Stimulated activated CD4-positive, alpha-beta T cell treated with anti-CD3 and anti-CD28 coated beads, Interleukin-1b, Interleukin-23, amount 100 ng/mL, for 1 hour (primary cell): ENCODE measurements at places on chromosomes 2 and 18.

GRCh38 chr2:1824202-1824905 is 80.0 kb upstream of the PXDN start:
- DNase-seq, result no peak

DNA sequence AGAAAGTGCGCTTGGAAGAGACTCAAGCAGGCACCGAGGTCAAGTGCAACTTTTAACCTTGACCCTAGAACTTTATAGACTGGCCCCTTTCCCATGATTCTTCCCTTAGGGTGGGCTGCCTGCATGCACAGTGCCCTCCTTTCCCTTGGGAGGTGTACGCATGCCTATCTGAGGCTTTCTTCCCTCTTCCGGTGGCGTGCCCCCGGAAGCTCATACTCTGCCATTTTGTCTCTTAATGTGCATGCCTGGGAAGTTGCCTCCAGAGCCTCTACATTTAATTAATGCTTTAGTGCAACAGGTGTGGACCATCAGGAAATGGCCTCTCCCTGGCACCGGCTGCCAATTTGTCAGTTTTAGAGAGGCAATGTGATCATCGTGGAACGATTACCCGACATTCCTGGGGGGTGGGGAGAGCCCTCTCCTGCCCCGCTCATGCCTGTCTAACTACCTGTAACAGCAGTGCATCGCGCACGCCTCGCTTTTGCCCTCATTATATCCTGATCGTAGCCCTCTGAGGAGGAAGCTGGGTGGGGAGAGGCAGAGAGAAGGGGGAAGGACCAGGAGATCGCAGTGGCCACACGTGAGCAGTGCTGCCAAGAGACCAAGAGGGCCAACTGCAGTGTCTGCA is 194.8 kb downstream of the TFCP2L1 start:
- no peak for DNase-seq

GRCh38 chr2:10826026-10826425 is 13.4 kb upstream of the PDIA6 start:
- DNase-seq, result no peak

DNA sequence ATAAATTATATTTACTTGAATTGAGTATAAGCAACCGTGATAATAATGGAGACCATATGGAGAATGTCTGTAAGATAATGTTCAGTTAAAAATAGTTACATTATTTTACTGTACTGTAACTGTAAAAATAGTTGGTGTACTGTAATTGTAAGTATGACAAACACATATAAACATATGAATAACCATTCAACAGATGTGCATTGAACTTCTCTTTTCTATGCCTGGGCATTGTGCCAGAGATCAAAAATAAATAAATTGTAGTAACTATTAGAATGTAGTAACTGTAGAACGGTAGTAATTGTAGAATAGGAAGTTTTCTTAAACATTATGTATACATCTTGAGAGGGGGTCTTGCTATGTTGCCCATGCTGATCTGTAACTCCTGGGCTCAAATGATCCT is 287.4 kb upstream of the EPAS1 start:
- DNase-seq, result no peak

DNA sequence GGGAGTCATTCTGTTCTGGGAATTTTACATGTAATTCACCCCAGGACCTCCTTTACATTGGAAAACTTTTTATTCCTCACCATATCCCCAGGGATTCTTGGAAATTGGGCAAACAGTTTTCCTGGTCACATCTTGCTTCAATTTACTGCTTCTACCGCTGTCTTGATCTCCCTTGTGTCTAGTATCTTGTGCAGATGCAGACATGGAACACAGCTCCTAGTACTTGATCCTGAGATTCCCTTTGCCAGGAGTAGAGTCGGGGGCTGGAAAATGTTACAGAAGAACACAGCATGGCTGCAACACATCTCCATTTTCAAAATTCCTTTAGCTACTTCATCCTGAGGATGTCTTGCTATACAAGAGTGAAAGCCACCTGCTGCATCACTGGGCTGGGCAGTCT is 472.8 kb downstream of the PLCL1 start:
- no peak for DNase-seq

- DNase-seq, result no peak
Observed at GRCh38 chr18:10530852-10531251, 5.0 kb downstream of the NAPG start.

DNA sequence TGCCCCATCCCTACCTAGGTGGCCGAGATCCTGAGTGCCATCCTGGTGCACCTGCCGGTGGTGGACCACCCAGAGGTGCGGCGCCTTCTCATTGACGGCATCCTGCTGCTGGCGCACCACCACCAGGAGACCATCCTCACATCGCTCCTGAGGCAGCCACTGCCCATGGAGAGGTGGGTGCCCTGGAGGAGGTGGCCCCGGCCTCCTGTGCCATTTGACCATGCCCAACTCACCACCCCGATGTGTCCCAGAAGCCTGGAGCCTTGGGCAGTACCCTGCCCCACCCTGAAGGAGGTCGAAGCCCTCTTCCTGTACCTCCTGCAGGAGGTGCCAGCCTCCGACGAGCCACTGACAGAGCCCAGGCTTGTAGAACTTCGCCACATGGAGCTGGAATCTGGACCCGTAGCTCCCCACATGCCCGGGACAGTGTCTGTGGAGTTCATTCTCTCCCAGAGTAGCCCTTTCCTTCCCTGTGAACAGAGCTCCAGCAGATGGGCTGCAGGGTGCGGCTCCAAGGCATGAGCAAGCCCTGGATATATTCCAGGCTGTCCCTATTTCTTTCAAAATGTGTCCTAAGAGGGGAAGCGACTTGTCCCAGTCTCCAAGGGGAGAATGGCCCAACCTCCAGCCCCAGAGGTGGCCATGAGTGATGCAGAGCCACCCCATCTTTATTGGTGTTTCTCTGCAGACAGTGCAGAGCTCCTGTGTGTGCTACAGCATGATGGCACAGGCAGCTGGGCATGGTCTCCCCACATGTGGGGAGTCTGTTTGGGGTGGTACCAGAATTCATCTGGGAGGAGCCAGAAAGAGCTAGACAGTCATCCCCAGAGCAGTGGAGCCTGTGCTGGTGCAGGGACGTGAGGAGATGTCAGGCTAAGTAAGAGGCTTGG is 34.2 kb downstream of the HJURP start:
- no peak for DNase-seq

- DNase-seq, result peak; percentile 22
Observed at GRCh38 chr18:76349067-76349715, 145.9 kb downstream of the ZNF516 start.

- no peak for DNase-seq
Observed at GRCh38 chr2:44972771-44973535, 31.5 kb downstream of the SIX3 start.

DNA sequence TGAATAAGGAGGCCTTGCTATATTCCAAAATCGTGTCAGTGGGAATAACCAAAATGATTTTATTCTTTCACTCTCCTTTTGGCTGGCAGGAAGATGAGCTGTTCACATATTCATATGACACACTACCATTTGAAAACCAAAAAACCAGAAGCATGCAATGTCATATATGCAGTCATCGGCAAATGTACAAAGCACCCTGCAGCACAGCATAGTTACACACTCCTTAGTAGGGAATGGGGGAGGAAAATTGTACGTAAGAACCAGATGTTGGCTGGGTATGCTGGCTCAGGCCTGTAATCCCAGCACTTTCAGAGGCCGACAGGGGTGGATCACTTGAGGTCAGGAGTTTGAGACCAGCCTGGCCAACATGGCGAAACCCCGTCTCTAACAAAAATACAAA is 176.6 kb downstream of the GFPT1 start:
- DNase-seq, result no peak

DNA sequence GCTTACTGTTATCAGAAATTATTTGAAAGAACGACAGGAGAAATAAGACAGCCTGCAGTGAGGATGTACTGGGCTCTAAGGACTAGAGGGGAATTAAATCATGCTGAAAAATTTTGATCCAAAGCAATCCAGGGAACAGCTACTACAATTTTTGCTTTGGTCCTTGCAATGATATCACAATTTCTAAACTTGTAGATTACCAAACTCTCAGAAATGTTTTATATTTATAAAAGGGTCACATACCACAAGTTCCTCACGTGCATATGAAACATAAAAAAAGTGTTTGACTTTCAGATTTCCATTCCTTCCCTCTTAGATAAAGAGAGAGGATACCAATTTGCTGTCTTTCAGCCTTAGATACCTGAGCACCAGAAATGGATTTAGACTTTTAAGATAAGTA is 261.2 kb downstream of the STK39 start:
- DNase-seq, result no peak

DNA sequence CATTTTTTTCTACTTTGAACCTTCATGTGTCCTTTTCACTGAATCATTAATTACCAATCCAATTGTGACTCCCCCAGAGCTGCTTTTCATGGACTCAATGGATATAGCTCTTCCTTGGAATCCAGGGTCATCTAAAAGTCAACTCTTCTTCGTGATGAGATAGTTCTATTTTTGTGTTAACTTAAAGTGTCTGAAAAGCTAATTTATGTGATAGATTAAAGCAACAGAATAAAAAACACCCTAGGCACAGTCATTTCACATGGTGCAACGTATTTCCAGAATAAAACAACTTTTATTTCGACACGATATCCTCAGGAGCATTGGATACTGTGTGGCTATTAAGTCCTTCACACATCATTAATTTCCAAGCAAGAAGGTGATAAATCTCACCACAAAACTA is 250.6 kb upstream of the SPHKAP start:
- DNase-seq, result no peak

DNA sequence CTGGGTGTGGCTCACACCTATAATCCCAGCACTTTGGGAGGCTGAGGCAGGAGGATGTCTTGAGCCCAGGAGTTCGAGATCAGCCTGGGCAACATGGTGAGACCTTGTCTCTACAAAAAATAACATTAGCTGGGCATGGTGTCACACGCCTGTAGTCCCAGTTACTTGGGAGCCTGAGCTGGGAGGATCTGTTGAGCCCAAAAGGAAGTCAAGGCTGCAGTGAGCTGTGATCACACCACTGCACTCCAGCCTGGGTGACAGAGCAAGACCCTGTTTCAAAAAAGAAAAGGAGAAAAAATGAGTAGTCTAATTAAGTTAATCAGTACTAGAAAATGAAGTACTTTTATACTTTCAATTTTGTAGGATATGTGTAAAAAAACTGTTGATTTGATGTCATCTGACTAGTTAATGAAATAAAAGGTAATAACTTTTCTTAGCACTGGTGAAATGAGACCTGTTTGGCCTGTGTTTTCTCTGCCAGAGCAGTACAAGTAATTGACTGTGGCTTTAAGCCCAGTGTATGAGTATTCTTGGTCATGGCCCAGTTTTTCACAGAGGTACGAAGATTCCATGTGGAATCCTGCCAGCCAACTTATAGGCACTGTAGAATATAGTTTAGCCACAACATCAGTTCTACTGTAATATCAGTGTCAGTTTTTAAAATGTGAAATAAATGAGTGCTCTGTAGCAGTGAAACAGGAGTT is 35.8 kb downstream of the MFSD6 start:
- DNase-seq, result no peak

DNA sequence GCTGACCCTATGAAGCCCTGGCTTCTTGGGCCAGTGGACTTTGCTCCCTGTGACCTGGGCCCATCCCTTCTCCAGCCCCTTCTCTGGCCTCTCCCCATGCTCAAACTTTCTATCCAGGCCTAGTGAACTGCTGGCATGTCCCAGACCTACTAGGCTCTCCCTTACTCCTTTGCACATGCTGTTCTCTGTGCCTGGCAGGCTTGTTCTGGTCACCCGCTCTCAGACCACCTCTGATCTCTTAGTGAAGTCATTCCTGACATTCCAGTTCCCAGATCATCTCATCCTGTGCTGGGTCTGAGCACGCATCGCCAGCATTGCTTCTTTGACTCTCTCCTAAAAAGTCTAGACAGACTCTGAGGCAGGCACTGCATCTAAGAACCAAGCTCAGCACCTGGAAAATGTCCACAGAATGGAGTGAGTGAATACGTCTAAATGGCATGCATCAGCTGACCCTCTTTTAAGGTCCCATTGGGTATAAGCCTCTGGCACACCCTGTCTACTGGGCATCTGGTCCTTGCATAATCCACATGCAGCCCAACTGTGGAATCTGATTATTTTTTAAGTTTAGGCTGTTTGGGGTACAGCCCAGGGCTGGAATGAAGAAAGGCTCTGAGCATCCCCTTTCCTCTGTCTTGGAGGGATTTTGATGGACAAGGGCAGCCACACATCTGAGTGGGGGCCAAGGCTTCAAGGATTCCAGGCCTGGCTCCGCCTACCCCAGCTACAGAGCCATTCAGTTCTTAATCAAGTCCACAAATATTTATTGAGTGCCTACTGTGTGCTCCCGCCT is 130.6 kb upstream of the HAAO start:
- no peak for DNase-seq

DNA sequence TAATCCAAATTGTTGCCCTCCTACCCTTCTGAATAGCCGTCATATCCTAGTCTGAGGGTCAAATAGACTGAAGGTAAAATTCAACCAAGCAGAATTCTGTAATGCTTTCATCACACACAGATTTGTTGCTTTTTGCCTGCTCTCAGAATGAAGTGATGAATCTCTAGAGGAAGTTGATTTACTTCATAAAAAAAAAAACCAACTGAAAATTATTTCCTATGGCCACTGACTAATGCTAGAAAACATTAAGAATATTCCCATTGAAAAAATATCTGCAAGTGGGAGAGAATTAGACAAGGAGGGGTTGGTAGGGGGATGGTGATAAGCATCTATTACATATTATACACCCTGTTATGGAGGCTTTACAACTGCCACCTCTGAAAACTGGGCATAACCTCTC is 2.3 kb upstream of the IL1RL2 start:
- DNase-seq, result no peak

DNA sequence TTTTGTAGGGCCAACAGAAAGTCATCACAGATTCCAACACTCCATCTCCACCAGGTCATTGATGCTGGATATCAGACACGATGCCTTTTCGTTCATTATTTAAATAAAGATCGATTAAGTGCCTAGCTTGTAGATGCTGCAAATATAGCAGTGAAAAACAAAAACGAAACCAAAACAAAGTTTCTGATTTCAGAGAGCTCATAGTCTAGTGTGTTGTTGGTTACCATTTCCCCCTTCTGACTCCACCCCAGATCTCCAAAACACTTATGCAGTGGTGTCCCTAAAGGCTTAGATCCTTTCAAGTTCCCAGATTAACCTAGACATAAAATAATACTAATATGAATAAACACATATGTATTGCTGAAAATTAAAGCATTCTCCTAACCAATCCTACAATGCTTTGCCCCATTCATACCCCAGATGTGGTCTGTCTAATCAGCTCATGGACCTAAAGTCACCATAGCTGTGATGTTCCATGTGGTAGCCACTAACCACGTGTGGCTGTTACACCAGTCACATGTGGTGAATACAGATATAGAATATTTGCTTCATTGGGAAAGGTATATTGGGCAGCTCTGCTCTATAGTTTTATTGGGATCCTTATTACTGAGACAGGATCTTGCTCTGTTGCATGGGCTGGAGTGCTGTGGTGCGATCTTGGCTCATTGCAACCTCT is 787.2 kb downstream of the TDRD15 start:
- no peak for DNase-seq

- no peak for DNase-seq
Observed at GRCh38 chr2:16126517-16127275, 186.3 kb downstream of the MYCN start.

- no peak for DNase-seq
Observed at GRCh38 chr2:51628917-51629316, 597.0 kb upstream of the NRXN1 start.

GRCh38 chr2:85853499-85854165 is 35.2 kb downstream of the ST3GAL5 start:
- no peak for DNase-seq
